ENCODE measurements at places on chromosomes 16 and 17.

- DNase-seq, result no peak
These were observed 42.1 kb downstream of the MPRIP start for GRCh38 chr17:17084317-17084835.

GRCh38 chr17:73030501-73030921 lies 62.0 kb downstream of the SLC39A11 start:
- no peak for DNase-seq

DNA sequence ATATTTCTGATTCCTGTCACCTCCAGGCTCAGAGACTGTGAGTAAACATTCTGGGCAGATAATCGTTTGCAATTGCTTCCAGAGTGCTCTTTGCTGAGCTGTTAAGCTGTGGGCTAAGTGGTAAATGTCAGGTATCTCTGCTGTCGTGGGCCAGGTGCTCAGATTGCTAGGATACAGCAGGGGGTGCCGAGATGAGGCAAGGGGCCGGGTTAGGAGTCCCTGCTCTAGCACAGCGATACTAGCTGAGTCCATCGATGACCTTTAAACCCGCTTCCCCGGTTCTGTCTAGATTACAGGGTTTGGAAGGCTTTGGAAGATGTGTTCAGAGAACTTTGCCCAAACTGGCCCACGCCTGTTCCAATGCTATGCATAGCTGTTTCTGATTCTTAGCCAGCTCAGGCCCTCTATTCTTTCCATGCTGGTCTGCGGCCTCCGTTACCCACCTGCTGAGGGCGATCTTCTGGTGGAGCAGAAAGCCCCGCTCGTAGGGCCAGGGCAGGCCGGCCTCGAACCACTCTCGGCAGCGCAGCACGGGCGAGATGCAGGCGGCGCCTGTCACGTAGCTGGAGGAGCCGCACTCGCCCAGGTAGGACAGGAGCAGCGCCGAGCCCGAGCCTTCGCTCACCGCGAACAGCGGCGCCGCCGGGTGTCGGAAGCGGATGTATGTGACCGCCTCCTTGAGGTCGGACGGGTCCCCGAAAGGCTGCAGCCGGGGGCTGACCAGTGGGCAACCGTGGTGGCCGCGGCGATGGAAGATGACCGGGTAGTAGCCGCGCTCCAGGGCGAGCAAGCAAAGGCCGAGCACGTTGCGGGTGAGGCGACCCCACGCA lies 979 bp downstream of the ABHD15 start:
- DNase-seq, result peak; percentile 54

- no peak for DNase-seq
These were observed 11.2 kb upstream of the ASGR1 start for GRCh38 chr17:7190276-7190917.

DNA sequence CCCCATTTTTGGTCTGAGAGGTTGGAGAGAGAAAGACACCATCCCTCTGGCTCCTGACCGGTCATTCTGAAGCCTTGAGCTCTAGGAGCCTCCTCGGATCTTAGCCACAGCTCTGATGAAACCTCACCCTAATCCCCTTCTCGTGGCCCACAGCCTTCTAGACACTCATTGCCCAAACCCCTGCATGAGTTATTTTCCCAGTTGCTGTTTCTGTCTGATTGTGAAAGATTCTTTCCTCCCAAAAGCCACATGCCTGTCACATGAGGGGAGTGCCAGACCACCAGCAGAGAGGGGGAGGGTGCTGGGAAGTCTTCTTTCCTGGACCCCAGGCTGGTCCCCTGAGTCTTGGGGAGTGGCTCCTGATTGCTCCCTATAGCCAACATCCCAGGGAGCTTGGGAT lies 17.6 kb upstream of the ABR start:
- DNase-seq, result peak; percentile 97

DNA sequence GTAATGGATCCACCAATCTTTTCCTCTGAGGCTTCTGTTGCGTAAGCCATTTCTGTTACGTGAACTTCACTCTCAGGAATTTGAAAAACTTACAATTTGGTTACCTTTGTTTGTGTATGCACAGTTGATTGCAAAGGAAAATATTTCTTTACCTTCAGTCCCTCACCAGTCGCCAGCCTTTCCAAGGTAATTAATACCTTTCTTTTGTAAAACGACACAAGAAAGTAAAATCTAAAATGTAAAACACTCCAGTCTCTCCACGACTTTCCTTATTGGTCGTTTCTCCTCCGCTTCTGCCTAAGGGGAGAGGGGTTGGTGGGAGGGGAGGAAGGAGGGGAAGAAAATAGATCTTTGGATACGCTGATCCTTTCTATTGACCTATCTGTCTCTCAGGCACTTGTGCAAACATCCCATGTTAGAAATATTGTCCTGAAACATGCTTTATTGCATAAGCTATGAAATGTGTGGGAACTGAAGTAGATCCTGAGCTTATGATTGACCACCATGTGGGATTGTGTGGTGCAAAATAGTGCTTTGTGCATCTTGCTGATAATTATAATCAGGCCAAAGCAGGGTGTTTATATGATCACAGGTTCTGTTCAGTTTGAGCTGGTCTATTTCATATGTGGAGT lies 32.4 kb upstream of the EFCAB13 start:
- DNase-seq, result no peak

- DNase-seq, result no peak
These were observed 80.2 kb downstream of the CACNG1 start for GRCh38 chr17:67124450-67125148.

GRCh38 chr16:53666786-53667415 lies 36.8 kb downstream of the RPGRIP1L start:
- DNase-seq, result no peak

GRCh38 chr17:44359006-44359405 lies 4.6 kb downstream of the FAM171A2 start:
- no peak for DNase-seq

- DNase-seq, result no peak
These were observed at the start of gene GPR179 for GRCh38 chr17:38343608-38344419. TSS of gene GPR179 (minus strand) at chr17:38343956. CDS start at chr17:38343789, 167 bp downstream.

- DNase-seq, result no peak
These were observed 424 bp downstream of the YBX2 start for GRCh38 chr17:7293816-7294613.

GRCh38 chr17:35898283-35899070 lies 18.3 kb upstream of the CCL5 start:
- peak; percentile 64 for DNase-seq

GRCh38 chr17:73391331-73392265 lies 79.8 kb upstream of the CDC42EP4 start:
- DNase-seq, result no peak

DNA sequence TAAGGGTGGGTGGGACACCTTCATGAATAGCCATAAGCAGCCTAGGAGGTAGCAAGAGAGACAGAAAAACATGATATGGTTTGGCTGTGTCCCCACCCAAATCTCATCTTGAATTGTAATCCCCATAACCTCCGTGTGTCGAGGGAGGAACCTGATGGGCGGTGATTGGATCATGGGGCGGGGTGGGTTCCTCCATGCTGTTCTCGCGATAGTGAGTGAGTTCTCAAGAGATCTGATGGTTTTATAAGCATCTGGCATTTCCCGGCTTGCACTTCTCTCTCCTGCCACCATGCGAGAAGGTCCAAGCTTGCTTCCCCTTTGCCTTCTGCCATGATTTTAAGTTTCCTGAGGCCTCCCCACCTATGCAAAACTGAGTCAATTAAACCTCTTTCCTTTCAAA lies 259.1 kb upstream of the ERCC4 start:
- DNase-seq, result no peak

Measured in suppressor macrophage treated with lipopolysaccharide for 1 hour (primary cell).